Activated naive CD4-positive, alpha-beta T cell treated with Interleukin-2 at 50 U/mL for 16 hours (primary cell): ENCODE measurements at places on chromosomes 16 and 17.

GRCh38 chr17:38355251-38355650 lies 3.6 kb downstream of the SOCS7 start:
- DNase-seq, result no peak

DNA sequence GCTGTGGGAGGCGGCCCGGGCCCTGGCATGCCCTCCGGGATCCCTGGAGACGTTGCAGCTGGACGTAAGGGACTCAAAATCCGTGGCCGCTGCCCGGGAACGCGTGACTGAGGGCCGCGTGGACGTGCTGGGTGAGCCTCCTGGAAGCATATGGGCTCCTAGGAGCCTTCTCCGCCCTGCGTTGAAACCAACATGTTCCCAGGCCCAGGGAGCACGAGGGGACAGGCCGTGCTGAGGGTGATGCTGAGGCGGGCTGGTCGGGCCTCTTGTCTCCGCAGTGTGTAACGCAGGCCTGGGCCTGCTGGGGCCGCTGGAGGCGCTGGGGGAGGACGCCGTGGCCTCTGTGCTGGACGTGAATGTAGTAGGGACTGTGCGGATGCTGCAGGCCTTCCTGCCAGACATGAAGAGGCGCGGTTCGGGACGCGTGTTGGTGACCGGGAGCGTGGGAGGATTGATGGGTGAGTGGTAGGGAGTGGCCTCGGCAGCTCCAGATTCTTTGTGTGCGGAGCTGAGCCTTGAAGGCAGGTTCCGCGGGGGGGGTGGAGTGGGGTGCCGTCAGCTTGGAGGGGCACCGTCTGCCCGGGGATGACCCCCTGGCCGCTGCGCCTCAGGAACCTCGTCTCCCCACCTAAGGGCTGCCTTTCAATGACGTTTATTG lies 567 bp downstream of the HSD17B1 start:
- DNase-seq, result no peak

DNA sequence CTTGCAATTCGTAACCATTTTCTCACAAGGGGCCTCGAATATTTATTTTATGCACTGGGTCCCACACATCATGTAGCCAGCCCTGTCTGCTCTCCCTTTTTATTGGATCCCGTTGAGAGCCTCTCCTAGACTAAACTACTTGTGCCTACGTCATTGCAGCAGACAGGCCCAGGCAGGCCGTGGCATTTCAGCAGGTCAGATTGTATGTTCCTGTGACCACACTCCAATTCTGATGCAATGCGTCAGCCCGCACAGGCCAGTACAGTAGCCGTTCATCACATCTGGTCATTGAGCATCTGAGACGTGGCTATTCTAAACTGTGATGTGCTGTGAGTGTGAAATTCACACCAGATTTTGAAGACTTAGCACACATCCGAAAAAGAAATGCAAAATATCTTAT lies 42.2 kb downstream of the ABAT start:
- DNase-seq, result no peak

DNA sequence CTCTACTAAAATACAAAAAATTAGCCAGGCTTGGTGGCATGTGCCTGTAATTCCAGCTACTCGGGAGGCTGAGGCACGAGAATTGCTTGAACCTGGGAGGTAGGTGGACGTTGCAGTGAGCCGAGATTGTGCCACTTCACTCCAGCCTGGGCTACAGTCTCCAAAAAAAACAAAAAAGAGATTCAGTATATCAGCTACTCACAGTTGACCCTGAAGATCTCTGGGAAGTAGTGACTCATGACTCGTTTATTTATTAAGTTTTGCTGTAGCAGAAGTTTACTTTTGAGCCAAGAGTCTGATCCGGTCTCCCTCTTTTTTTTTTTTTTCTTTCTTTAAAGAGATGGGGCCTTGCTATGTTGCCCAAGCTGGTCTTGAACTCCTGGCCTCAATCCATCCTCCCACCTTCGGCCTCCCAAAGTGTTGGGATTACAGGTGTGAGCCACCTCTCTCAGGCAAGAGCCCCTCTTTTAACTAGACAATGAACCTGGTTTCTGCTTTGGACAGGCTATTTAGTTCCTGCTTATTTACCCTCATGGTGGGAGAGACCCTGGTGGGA lies 4.4 kb downstream of the MVP start:
- DNase-seq, result no peak

GRCh38 chr17:51000835-51001638 lies 119.6 kb downstream of the SPAG9 start:
- no peak for DNase-seq

DNA sequence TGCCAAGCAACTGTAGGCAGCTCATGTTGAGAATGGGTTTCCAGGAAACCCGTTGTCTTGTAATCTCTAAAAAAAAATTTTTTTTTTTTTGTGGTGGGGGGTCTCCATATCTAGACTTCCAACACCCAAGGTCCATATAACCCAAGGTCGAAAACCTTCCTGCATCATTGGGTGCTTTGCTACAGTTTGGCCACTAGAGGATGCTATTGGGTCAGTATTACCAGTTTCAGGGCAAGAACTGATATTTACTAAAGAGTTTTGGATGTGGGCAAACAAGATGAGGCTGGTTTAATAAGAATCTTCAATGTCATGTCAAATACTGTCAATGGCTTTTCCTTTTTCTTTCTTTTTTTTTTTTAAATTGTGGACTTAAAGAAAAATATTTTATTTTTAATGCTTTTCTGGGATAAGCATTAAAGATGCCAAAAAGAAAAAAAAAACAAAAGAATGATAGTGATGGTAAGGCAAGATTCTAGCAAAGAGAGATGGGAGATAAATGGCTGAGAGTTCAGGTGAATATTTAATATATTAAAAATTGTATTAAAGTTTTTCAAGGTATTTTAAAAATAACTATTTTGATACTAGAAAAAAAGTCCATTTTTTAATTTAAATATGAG lies 62.2 kb downstream of the DHRS7C start:
- DNase-seq, result no peak

- DNase-seq, result no peak
These were observed 12.5 kb downstream of the C17orf78 start for GRCh38 chr17:37388266-37388665.

- DNase-seq, result no peak
These were observed 42.1 kb downstream of the TSC2 start for GRCh38 chr16:2089706-2090480.

- DNase-seq, result no peak
These were observed 194.5 kb upstream of the CDH13 start for GRCh38 chr16:82432261-82432660.

GRCh38 chr16:25271421-25271820 lies 13.8 kb upstream of the ZKSCAN2 start:
- DNase-seq, result no peak

DNA sequence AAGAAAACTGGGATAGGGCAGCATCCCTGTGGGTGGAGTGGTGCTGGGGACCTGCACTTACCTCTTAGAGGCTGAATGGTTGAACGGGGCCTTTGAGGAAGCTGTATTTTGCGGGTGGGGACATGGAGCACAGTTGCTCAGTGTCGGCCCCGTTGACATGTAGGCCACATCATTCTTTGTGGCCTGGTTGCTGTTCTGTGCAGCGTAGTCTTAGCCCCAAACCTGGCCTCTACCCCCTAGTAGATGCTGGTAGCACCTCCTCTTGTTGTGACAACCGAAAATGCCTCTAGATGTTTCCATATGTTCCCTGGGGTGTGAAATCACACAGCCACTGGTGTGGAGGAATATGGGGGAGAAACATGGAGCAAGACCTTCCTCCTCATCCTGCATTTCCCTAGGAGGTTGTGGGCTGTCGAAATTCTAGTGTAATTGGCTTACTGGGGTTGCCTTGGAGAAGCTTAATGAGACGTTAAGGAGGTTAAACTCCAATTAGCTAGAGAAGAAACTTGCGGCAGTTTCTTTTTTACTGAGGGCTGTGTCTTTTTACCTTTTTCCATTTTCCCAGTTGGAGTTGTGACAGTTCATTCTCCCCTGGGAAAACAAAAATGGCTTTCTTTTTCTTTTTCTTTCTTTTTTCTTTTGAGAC lies 9.4 kb downstream of the ABCC1 start:
- no peak for DNase-seq

DNA sequence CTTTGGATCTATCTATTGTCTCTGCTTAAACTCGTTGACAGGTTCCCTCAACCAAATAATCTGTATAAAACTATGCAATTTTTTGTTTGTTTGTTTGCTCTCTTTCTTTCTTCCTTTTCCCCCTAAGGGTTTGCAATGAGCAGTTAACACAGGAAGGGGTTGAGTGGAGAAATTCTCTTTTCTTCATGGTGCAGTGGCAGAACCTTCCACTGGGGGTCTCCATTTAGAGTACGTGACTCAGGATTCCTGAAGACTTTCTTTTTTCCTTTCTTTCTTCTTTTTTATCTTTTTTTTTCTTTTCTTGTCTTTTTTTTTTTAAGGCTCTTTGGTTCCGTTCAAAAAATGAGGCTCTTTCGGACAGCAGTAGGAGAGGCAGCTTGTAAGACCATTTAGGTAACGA lies 19.5 kb upstream of the RBFOX1 start:
- DNase-seq, result no peak

DNA sequence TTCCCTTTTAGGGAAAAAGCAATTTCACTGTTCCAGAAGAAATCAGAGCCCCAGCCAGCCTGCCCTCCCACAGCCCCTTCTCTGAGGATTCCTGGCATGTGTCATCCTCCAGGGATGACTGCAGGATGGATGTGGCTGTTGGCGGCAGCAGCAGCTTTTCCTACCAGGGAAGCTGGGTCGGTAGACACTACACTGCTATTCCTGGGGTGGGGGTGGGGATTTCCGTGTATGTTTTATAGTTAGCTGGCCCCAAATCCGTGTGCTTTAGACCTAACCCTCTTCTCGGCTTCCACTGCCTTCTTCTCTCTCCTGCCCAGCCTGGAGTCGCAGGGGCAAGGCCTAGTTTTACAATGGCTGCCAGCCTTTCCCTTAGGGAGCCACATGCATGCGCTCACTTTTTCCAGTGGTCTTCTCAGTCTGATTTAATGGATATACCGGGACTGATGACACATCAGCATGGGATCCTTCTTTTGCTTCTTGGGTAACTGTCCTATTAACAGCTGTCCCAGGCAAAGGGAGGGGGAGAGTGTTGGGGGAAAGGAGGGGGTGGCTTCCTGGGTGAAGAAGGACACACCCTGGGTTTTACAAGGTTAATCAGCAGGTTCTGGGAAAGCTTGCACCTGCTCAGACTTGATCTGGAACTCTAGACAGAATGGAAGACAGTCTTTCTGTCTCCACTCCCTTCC lies 2.7 kb upstream of the NFE2L1 start:
- DNase-seq, result no peak

GRCh38 chr16:57091975-57092785 lies at the start of gene CPNE2:
Gene CPNE2, plus strand, starts transcription at chr16:57092583. Its CDS starts 18,160 bp downstream, at chr16:57110743.
- peak; percentile 11 for DNase-seq

DNA sequence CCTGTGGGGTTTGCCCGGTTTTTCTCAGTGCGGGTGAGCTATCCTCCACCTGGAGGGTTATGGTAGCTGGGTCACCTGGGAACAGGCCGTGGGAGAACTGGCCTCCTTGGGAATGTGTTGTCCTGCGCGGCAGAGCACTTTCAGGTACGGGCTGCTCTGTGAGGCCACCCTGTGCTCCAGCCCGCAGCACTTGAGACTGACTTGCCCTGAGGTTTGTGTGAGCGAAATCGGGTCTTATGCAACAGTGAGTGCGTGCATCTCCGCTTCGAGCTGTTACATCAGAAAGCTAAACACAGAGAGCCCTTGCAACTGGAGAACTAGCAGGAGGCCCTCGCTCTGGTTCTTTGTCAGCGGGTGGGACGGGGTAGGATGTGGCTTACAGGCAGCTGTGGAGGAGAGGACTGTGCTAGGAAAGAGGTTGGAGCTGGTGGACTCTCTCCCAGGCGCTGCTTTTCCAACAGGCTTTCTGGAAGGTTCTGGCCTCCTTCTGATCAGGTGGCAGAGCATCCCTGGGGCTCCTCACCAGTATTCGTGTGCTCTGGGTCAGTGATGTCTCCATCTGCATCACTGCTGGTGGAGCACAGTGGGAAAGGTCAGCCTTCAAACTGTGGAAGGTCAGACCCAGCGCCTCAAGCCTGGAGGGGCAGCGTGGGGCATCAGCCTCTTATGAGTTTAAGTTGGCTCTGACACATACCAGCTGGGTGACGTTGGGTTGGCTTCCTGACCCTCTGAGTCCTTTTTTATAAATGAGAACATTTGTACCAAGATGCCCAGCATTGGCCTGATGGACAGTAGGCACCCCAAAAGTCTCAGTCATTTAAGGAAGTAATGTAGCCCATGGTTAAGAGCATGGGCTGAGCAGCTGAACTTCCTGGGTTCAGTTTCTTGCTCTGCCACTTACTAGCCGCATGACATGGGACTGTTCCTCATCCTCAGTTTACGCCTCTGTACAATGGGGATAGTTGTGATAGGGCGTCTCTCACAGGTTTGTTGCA lies 76.3 kb downstream of the KSR1 start:
- no peak for DNase-seq

DNA sequence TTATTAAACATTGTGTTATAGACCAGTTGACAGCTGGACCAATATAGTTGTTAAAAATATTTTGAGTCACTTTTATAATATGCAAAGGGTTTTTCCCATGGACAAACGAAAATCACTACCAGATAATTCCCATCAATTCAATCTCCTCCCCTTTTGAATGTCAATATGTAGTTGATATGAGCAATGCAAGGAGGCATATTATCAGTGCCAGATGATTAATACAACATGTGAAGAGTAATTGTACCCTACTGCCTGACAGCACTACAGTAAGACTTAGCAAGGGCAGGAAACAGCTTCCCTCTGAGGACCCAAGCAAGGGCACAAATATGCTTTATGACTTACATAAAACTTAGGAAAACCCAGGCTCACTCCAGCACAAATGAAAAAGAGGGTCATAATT lies 17.3 kb downstream of the KANSL1 start:
- no peak for DNase-seq
